ENCODE measurements at places on chromosomes 7 and 10.

- no peak for DNase-seq
Observed at GRCh38 chr10:24853661-24854060, 98.7 kb downstream of the PRTFDC1 start.

DNA sequence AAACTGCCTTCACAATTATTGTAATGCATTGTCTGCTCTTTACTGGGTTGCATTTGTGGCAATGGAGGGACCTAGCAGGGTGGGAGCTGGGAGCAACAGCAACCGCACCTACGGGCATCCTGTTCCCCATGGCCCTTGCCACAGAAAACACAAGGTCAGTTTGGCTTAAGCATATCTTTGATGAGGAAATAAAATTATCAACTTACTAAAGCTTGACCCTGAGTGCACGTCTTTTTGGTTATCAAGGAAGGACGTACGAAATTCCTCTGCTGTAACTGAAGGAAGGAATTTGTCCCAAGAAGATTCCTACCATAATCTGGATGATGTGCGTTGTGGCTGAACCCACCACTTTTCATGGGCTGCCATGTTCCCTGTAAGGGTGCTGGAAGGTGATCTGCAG lies 19.9 kb upstream of the PTPRN2 start:
- DNase-seq: no peak

- no peak for DNase-seq
Observed at GRCh38 chr10:119466076-119466475, 76.4 kb downstream of the RGS10 start.

- no peak for DNase-seq
Observed at GRCh38 chr7:117791877-117792780, 81.1 kb downstream of the CTTNBP2 start.

GRCh38 chr7:47446871-47447466 lies 134.9 kb downstream of the TNS3 start:
- no peak for DNase-seq
